Adrenal gland (tissue), 19 donors: ENCODE measurements at places on chromosomes 7 and 10.

DNA sequence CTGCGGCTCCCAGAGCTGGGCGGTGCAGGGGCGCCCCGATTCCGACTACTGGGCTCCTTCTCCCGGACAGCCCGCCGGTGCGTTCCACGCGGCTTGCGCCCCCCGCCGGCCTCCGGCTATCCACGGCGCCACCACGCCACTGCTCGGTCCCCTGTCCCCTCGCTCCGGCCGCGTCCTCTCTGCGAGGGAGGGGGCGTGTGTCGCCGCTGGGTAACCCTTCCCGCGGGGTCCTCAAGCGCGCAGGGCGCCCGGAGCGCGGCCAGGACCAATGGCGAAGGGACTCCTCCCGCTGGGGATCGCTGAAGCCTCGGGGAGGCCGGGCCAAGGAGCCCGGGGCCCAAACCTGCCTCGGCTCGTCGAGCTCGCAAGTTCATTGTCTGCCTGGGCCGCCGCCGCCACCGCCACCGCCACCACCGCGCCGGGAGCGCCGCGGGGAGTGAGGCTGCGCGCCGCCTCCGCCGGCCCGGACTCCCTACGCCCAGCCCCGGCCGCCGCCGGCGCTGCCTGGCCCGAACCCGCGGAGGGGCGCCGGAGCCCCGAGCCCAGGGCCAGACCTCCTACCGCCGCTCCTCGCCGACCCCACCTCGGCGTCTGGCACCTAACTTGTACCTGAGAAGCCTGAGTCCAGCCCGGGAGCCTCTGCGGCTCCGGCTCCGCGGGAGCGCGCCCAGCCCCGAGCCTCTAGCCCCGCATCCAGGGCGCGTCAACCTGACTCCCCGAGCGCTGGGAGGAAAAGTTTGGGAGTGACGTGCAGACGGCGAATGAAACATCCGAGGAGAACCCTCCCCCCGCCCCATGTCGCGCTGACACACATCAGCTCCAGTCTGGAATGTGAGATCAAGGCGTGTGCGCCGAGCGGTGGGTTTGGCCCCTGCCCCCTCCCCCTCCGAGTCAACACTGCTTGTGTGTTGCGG lies at the start of gene CHST15:
TSS of gene CHST15 (minus strand) at position 739 of the 914 bp plus-strand sequence. CDS start 47,386 bp downstream, outside the sequence.
- DNase-seq = peak; percentile 41

DNA sequence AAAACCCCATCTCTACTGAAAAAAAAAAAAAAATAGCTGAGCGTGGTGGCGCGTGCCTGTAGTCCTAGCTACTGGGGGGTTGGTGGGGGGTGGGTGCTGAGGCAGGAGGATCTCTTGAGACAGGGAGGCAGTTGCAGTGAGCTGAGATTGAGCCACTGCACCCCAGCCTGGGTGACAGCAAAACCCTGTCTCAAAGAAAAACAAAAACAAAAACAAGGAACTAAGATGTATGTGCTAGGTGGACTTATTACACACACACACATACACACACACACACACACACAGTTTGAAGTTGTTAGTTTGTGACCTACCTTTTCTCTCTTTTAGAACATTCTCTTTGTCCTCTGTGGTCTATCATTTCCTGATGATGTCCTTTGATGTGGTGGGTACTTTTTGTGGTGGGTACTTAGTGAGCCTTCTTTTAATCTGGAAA lies 53.5 kb downstream of the EXOC6 start:
- no peak for DNase-seq

DNA sequence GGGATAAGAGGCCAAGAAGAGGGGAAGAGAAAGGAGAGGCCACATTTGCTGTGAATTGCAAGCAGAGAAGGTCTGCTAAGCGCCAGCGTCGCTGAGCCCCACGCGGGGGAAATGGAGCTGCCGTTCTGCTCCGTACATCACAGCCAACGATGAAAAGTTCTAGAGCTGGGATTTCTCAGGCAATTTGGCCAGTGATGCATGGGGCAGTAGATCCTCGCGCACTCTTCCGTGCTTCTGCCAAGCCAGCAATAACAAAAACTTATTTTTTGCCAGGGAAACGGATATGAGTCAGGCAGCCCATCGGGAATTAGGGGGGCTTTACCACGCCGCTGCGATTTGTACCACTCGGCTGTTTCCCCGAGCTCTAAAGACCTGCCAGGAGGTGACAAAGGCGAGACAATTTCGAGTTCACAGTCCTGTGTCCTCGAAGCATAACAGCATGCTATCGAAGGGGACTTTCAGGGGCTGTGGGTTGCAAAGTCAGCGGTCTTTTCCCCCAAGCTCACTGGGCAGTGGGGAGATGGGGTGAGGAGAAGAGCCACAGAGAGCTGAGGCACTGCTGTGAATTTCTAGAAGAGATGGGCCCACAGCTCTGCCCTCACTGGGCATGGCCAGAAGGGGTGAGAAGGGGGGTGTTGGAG lies 30.0 kb upstream of the SLF2 start:
- no peak for DNase-seq

GRCh38 chr7:106119719-106120118 lies 7.6 kb upstream of the SYPL1 start:
- DNase-seq = no peak

DNA sequence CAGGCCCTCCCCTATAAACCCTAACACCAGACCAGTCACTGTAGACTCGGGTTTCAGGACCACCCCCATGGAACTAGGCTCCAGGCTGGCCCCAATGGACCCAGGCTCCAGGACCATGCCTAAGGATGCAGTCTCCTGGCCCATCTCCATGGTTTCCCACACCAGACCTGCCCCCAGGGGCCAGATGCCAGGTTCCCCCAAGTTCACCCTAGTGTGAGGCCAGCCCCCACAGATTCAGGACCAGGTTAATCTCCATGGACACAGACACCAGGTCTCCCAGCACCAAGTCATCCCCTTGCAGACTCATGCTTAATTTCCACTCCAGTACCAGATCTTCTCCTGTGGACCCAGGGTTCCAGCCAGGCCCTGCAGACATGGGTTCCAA lies 103.8 kb upstream of the LANCL2 start:
- DNase-seq = no peak

- DNase-seq = no peak
These were observed 34.9 kb upstream of the LEP start for GRCh38 chr7:128206017-128206746.

GRCh38 chr7:27606270-27607209 lies 56.1 kb downstream of the HIBADH start:
- DNase-seq = no peak

DNA sequence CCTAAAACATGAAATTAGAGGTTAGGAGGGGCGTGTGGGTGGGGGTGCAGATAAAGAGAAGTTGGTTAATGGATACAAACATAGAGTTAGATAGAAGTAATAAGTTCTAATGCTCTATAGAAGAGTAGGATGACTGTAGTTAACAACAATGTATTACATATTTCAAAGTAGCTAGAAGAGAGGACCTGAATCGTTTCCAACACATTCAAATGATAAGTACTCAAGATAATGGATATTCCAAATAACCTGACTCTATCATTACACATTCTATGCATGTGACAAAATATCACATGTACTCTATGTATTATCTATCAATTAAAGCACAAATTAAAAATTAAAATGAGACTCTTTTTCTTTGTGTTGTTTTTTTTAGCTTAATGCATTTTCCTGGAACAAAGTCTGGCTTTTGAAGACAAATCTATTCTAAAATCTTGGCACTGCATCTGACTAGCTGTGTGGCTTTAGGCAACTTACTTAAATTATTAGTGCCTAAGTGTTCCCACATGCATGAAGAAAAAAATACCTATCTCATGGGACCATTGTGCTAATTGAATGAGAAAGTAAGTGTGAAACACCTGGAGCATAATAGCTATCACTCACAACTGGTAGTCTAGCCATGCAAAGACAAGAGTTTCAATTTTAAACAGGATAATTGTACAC lies 75.7 kb downstream of the SEMA3C start:
- no peak for DNase-seq

- DNase-seq = no peak
These were observed 77.0 kb upstream of the EEPD1 start for GRCh38 chr7:36076074-36076473.

GRCh38 chr7:117014673-117015133 lies 61.4 kb downstream of the ST7 start:
- DNase-seq = peak; percentile 81

DNA sequence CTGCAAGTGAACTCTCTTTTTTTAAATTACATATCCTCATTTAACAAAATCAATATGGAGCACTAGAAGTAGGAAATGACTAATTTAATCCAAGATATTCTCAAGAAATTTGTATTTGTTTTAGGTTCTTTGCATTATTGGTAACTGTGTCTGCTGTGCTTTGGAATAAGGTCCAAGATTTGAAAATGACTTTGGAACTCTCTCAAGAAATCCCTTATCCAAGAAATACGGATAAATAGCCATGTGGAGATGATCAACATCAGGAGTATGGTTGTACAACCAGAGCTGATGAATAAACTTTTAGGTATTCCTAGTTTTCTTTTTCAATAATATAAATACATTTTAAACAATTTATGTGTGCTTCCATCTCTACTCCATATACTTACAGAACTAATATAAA lies 279.9 kb upstream of the SEMA3C start:
- DNase-seq = no peak

GRCh38 chr10:48216744-48217143 lies 57.8 kb downstream of the FRMPD2 start:
- no peak for DNase-seq

DNA sequence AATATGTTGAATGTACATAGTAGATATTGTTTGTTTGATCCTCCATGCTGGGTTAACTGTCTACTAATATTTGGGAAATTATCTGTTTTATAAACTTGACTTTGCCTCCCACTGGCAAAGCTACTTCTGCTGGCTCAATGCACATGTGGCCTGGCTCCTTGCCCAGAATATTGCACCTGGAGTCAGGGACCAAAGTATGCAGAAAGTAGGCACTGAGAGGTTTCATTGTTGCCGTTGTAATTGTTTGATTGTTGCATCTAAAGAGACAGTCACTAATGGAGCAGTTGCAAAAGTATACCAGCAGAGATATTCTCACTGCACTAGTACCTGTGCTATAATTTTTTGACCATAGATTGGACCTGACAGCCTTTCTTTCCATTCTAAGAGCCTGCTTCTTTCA lies 137.8 kb upstream of the CNTNAP2 start:
- DNase-seq = no peak

DNA sequence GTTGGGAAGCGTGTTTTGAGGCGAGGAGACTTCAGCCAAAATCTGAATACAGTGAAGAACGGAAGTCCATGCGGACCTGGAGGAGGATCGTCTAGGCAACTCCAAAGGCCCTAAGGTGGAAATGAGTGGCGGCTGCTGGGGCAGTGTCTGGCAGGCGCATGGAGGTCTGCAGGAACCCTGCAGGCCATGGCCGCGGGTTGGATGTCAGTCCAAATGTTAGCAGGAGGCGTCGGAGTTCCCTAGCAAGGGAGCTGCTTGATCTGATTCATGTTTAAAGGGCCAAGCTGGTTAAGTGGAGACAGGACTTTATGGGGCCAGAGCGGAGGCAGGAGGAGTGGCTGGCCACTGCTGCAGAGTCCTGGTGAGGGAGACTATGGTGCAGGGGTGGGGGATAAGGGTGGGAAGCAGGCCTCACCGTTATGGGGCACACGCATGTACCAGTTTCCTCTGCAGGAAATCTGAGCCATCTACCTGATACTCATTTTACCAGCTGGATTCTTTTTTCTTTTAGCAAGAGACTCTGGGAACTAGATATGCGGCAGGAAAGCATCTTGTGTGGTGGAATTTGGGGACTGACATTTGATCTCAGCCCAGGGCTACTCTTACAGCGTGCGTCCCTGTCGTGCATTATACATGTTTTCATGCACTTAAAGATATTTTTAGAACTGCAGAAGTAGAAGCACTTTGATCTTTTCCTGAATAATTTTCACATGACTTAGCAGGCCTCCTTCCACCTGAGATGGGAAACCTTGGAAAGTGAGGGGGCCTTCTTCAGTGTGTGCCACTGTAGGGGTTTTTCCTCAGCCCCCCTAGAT lies 6.6 kb upstream of the REPIN1 start:
- no peak for DNase-seq

DNA sequence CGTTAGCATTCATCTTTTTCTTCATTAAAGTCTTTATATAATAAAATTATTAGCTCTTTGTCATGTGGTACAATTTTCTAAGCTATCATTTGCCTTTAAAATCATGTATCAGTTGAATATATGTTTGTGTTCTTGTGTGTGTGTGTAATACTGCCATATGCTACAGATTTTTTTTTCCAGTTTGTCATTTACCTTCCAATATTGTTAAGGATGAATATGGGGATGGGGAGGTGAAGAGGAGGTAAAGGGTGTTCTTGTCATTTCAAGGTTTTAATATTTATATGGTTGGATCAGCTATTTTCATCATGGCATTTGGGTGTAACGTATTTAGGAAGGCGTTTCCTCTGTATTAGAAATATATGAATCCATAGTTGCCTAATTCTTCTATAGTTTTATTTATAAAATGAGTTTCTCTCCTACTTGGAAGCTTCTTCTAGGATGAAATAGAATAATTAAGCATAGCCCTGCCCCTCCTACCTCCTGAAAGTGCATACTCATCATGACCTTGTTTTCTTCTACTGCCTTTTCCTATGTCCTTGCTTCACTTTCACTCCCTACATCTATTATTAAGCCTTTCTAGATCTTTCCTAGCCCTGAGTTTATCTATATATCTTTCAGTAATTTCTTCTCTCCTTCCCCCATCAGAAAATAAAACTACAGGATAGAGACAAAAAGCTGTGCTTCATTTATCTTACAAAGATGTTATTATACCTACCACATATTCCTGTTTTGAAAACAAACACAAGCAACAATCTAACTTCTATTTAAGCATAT lies 25.1 kb downstream of the RAB18 start:
- no peak for DNase-seq

DNA sequence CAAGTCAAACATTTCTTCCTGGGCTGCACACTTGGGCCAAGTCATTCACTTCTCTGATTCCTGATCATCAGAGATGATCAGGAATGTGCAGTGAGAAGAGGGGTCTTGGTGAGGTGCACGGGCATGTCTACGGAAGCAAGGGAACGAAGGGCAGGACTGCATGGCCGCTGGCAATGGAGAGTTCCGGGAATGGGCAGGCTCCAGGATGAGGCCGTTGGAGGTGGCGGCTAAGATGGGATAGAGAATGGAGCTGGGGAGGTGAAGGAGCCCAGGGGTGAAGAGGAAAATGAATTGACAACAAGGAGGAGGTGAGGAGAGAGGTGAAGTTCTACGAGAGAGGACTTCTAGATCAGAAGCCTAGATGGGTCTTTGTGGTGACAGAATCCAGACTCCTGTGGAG lies 260.0 kb downstream of the GRID1 start:
- DNase-seq = no peak

- DNase-seq = no peak
These were observed 19.2 kb upstream of the C10orf67 start for GRCh38 chr10:23363793-23364135.

- no peak for DNase-seq
These were observed 199.7 kb downstream of the IMMP2L start for GRCh38 chr7:111362506-111363054.

DNA sequence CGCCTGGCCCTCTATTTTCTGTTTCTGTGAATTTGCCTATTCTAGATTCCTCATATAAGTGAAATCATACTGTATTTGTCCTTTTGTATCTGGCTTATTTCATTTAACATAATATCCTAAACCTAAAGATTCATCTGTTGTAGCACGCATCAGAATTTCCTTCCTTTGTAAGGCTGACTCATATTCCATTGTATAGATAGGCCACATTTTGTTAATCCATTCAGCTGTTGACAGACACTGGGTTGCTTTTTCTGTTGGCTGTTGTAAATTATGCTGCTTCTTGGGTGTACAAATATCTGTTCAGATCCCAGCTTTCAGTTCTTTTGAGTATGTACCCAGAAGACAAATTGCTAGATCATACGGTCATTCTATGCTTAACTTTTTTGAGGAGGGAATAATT lies 28.8 kb upstream of the CUL1 start:
- DNase-seq = no peak
